ENCODE measurements at places on chromosomes 11 and 22. TPM values are rescaled to one million over a fixed set of nuclear protein-coding genes. Genes with fewer than 3 reads are reported as not detected.

Gene CEP126
- total RNA-seq = 1.2 TPM

Gene PHLDA2
- total RNA-seq = 3.7 TPM

Gene IRF7
- 13.3 TPM for total RNA-seq

Gene OR52I2
- not detected for total RNA-seq

Gene FAM180B
- total RNA-seq = not detected

Gene NR1H3
- 32.5 TPM for total RNA-seq

Gene GLYAT
- not detected for total RNA-seq

Gene KRTAP5-7
- not detected for total RNA-seq

Gene PATE4
- not detected for total RNA-seq

Gene SLC22A8
- total RNA-seq = not detected

Gene DRICH1
- total RNA-seq = not detected

Gene CRELD2
- 88.0 TPM for total RNA-seq

Gene ISX
- total RNA-seq = not detected

Gene DDX25
- not detected for total RNA-seq

Gene LGR4
- total RNA-seq = 8.6 TPM

Gene DDX10
- total RNA-seq = 30.4 TPM

Gene OR8I2
- total RNA-seq = not detected

Gene PANX3
- total RNA-seq = not detected

Gene TEX12
- total RNA-seq = not detected

Gene OR52H1
- 0.16 TPM for total RNA-seq

Gene ALDH3B2
- total RNA-seq = not detected

Gene CADM1
- total RNA-seq = 19.9 TPM

Gene ANO1
- 1.8 TPM for total RNA-seq

Gene SCGB1C1
- total RNA-seq = not detected

Gene GGTLC2
- total RNA-seq = not detected

Gene OVOL1
- under 0.01 TPM for total RNA-seq

Gene OR4B1
- not detected for total RNA-seq

Gene CCDC157
- total RNA-seq = 2.2 TPM

Gene SAA1
- not detected for total RNA-seq

Gene TCIRG1
- 67.6 TPM for total RNA-seq

Gene MS4A14
- total RNA-seq = not detected

Gene OR10A2
- total RNA-seq = not detected

Gene POGLUT3
- total RNA-seq = 43.6 TPM

Gene FERMT3
- 8.5 TPM for total RNA-seq

Gene CSNK1E
- total RNA-seq = 105 TPM

Gene MLC1
- total RNA-seq = 0.08 TPM

Gene FIBIN
- 40.3 TPM for total RNA-seq

Data from epithelial cell of alveolus of lung (primary cell).